ENCODE measurements at places on chromosomes 5 and 9.

GRCh38 chr5:36628695-36629094 lies 22.3 kb downstream of the SLC1A3 start:
- DNase-seq = no peak

DNA sequence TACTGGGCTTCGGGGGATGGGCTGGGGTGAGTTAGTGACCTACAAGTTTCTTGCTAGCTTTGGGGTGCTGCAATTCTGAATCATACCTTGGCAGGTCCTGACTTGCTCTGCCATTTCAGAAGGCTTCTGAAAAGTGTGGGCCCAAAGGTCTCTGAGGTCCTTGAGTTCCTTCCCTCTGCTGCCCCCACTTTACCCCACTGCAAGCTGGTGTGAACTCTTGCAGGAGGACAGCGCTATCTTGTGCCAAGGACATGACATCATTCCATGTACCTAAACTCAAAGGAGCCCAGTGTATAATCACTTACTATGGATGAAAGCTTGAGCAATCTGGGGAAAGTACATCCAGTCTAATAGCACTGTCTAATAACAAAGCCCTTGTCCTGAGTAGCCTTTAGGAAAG lies 157.4 kb downstream of the RMI1 start:
- DNase-seq = no peak

DNA sequence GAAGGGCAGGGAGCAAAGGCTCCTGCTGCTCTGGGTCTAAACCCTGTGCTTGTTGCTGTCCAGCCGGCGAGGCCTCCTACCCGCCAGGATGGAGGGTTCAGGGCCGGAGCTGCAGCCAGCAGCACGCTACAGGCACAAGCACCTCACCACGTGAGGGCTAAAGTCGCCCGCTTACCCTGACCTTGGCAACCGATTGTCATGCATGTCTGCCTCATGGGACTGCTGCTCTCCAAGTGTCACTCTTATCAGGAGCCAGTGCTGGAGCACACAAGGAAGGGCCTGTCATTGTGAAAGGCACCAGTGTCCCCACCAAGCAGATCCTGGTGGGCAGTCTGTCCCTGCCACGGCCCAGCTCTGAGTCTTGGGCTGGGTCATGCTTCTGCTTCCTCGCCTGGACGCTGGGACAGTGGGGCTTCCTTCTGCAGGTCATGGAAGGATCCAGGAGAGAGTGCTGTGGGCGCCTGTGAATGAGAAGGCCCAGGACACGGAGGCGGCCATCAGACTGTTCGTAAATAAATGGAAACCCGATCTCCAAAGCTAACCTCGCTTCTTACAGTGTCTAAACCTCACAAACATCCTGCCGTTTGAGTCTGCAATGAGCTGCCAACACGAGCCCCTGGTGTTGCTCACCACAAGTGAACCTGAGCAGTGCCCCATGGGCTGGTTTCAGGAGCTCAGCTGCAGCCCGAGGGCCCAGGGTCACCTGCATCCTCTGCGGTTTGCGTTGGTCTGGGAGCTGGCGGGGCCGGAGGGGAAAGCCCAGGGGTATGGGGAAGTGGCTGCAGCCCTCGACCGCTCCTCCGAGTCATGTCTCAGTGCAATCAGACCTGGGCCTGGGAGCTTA lies 58.2 kb upstream of the RXRA start:
- DNase-seq = no peak

DNA sequence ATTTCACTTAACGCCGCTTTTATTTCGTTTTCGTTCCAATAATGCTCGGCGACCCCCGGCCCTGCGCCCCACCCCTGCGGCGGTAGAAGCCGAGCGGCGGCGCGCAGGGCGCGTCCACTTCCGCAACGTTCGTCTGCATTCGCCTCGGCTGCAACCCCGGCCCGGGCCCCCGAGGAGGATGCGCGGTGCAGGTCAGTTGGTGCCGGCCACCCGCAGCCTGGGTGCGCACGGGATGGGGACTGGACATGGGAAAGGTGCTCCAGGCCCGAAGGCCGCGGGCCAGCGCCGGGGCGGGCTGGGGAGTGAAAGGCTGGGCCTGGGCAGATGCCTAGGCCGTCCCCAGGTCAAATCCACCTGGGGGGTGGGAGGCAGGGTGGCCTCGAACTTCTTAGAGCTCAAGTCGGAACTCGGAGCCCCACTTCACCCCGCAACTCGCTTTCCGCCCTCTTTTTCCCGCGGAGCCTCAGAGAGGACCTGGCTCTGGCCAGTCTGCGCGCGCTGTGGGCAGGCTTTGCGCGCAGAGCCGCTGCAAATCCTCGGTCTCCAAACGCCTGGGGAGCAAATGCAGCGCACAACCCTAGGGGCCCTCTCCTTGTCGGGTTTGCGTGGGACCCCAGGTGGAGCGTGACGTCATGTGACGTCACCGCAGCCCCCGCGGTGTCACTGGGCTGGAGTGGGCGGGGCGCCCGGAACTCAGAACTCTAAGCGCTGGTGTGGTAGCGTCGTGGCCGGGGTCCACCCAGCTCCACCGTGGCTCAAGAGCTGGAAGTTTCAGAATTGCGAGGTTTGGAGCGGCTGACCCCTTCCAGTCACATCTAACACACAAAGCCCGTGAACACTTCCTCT lies 3.3 kb downstream of the TLX3 start:
- DNase-seq = no peak

DNA sequence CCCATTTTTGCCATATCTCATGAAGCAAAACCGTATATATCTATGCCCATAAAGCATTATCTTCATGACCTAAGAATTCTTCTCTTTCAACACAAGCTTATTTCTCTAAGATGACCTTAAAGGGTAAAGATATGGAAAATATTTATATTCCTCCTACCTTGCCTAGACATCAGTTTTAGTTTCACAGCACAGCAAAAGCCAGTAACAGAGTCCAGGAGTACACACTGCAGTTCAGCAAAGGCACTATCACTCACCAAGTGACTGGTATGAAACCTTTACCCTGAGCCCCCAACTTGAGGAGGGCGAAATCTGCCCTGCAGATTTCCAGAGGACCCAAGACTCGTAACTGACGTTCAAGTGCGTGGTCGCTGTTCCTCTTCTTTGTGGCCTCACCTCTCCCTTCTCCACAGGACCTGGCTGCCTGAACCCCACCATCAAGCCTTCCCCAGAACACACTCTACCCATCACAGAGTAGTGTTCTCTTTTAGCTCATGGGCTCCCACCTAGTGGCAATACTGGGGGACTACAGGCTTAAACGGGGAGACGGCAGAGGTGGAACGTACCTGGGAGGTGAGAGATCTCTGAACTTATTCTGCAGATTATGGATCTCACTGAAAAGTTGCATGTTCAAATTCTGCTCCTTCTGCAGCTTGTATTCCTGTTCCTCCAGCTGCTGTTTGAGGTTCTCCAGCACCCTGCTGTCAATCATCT lies 141.0 kb downstream of the CDK5RAP2 start:
- DNase-seq = no peak

GRCh38 chr5:180040287-180041214 lies 31.0 kb downstream of the RNF130 start:
- DNase-seq = no peak

GRCh38 chr5:123756318-123756665 lies 244.3 kb downstream of the CSNK1G3 start:
- DNase-seq = no peak

- no peak for DNase-seq
Measured at GRCh38 chr9:19785230-19785629, 3.6 kb downstream of the SLC24A2 start.

DNA sequence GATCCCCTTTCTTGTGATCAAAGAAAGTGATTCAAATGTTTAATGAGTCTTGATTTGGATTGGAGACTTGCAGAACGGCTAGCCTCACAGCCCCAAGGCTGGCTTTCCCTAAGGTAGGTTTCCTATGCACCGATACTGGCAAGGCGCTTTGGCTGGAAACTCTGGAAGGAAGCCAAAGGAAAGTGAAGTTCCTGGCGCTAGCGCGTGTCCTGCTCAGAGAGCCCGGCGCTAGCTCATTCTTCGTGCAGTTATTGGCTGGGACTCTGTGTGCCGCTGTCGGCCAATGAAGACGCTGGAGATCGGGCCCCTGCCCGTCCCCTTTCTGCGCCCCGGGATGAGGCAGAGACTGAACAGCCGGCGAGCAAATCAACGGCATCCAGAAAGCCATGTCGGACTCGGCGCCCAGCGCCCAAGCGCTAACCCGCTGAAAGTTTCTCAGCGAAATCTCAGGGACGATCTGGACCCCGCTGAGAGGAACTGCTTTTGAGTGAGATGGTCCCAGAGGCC lies at the start of gene PCDHGC3:
TSS of gene PCDHGC3 (plus strand) at position 342 of the 507 bp plus-strand sequence. CDS start at position 493, 151 bp downstream.
- peak; percentile 98 for DNase-seq

- peak; percentile 62 for DNase-seq
Measured at GRCh38 chr9:129550199-129550839, 70.6 kb downstream of the C9orf50 start.

DNA sequence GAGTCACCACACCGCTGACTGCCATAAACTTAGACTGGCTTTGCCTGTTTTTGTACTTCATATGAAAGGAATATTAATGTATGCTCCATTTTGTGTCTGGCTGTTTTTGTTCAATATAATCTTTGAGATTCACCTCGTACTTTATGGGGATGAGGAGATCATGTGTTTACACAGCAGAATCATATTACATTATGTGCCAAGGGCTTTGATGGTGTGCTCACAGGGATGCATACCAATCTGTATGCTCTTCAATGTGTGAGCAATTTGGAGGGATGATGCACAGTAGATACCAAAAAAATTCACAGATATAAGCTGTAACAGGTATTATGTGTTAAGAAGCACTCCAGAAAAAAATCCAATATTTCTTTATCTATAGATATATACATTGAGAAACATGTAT lies 113.7 kb downstream of the GABRB2 start:
- no peak for DNase-seq

- no peak for DNase-seq
Measured at GRCh38 chr9:77015327-77016048, 4.0 kb upstream of the FOXB2 start.

DNA sequence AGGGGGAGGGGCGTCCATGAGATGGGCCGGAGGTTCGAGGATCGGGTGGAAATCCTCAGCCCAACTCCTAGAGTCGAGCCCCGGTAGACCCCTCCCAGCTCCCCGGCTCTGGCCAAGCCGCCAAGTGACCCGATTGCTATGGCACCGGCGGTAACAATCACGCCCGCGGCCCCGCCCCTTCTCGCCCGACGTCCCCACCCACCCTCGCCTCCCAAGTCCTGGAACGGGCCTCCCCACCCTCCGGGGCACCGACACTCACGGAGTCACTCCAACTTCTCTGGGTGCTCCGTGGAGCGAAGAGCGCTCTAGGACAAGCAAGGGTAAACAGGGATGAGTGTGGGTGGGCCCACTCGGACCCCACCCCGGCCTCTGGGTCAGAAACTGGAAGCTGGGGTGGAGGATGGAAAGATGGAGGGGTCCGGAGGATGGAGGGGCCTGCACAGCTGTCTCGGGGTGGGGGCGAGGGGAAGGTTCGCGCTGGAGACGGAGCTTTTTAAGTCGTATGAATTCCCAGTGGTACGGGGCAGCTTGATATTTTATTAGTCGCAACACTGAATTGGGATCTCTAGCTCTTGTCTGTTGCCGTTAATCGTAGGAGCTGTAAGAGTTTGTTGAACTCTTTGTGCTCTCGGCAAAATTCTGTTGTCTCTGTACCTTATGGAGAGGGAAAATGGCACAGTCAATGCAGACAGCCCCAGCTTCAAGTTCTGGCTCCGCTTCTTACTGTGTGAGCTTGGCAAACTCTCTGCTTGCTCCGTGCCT lies at the start of gene SPACA9:
TSS of gene SPACA9 (plus strand) at position 204 of the 762 bp plus-strand sequence. CDS start 5,050 bp downstream, outside the sequence.
- DNase-seq = peak; percentile 85

GRCh38 chr5:62268792-62269191 lies 37.2 kb upstream of the KIF2A start:
- DNase-seq = no peak

DNA sequence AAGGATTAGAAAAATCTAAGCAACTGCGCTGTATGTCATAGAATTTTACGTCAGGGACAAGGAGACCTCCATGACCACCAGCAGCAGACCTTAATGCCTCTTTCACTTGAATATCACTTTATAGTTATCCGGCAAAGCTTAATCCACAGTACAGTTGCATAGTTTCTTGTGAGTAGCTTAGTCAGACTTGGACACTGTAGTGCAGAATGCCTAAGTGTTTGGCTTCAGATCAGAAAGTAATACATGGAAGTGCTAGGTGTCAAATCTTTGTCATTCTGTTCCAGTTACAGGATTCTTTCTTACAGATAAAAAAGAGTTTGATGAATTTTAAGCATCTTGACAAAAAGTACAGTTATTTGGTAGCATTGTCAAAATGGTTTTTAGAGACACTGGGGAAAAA lies 239.9 kb upstream of the PAPPA start:
- DNase-seq = no peak

GRCh38 chr5:18370531-18370930 lies 736.3 kb downstream of the TAF11L14 start:
- no peak for DNase-seq

GRCh38 chr5:129943936-129944335 lies 39.7 kb downstream of the CHSY3 start:
- no peak for DNase-seq

Data from hepatic stellate cell (primary cell).